ENCODE measurements at places on chromosomes 2 and 18. TPM values are rescaled to one million over a fixed set of nuclear protein-coding genes. Genes with fewer than 3 reads are reported as not detected.
A peak's percentile ranks its signal among the peaks of the same experiment; 100 is the strongest.

Gene SRBD1
- polyA plus RNA-seq, result 20.6 TPM

Gene TBC1D8
- 41.0 TPM for polyA plus RNA-seq

DNA sequence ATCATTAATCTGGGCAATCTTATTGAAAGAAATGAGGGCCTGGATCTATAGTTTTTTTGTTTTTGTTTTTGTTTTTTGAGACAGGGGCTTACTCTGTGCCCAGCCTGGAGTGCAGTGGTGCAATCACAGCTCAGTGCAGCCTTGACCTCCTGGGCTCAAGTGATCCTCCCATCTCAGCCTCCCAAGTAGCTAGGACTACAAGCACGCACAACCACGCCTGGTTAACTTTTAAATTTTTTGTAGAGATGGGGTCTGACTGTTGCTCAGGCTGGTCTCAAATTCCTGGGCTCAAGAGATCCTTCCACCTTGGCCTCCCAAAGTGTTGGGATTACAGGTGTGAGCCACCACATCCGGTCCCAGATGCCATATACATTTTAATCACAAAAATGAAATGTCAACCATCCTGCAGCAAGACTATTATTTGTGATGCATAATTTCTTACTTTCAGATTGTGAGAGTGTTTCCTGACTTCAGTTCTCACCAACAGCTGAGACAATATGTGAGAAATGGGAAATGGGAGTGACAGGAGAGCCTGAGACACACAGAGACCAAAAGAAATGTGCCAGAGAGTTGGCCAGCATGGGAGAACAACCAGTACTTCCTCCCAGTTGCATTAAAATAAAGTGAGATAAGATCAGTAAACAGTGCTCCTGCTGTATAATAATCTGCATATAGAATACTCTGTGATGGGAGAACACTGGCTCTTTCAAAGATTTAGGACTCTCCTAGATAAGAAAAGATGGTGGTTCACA lies 87.6 kb downstream of the METTL8 start:
- no peak for DNase-seq

- no peak for DNase-seq
Measured at GRCh38 chr2:66565291-66565690, 130.4 kb downstream of the MEIS1 start.

GRCh38 chr2:202133909-202134265 lies 60.8 kb downstream of the KIAA2012 start:
- no peak for DNase-seq

DNA sequence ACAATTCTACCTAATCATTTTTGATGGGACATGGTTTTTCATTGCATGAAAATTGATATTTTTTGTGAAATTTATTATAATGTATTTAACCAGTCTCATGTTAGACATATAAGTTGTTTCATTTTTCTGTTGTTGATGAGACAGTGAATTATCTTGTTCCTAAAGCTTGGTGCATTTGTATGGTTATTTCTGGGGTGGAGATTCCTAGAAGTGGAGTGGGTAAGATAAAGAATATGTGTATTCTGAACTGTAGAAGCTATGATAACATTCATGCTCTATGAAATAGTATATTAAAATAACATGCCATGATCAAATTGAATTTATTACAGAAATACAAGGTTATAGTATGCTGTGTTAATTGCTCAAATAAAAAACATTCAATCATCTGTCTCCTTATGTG lies 69.2 kb downstream of the BOLA3 start:
- no peak for DNase-seq

DNA sequence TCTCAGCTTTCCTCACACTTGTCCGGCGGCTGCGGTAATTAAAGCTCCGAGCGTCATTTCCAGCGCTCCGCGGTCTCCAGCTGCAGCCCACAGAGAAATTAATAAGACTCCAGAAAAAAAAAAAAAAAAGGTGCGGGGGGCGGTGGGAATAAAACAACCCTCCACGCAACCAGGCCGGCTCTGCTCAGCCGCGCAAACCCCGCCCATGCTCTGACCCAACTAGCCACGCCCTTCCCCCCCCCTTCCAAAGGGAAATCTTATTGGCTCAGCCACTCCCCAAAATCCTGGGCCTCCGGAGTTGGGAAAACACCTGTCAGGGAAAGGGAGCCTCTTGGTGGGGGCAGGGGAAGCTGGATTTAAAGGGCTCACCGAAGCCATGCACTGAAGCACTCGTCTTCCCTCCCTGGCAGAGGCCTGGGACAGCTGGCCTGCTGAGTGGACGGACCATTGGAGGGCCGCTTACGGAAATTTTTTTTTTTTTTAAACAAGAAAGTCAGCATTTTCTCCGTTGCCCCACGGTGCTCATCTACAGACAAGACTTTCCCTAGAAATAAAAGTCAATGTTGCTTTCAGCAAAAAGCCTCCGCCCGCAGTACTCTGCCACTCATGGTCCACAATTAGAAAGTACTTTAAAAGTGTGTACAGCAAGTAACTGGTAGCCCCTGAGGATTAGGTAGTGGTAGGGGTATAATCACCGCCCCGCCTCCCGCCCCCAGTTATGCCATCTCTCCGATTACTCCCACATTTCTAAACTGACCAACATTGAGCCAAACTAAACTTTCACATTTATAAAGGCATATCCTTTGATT lies 674 bp upstream of the ERBB4 start:
- DNase-seq, result peak; percentile 58

Gene PROKR1
- 0.40 TPM for polyA plus RNA-seq

- no peak for DNase-seq
Measured at GRCh38 chr18:58064406-58064998, 20.5 kb downstream of the NEDD4L start.

DNA sequence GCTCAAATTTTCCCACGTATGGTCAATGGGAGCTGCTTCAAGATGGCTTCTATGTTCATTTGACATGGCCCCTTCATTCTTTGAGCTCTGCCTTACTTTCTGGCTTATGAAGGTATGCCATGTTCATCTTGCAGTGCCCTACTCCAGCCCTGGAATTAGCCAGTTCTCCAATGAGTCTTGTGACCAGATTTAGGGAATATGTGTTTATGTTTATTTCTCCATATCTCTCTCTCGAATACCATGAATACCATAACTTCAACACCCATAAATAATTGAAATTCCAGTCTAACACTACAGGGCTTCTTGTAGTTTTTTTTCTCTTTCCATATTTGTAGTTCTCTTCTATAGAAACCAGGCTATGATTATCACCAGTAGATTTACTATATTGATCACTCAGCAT lies 39.7 kb downstream of the EPB41L5 start:
- no peak for DNase-seq

Gene C2orf81
- 8.5 TPM for polyA plus RNA-seq

DNA sequence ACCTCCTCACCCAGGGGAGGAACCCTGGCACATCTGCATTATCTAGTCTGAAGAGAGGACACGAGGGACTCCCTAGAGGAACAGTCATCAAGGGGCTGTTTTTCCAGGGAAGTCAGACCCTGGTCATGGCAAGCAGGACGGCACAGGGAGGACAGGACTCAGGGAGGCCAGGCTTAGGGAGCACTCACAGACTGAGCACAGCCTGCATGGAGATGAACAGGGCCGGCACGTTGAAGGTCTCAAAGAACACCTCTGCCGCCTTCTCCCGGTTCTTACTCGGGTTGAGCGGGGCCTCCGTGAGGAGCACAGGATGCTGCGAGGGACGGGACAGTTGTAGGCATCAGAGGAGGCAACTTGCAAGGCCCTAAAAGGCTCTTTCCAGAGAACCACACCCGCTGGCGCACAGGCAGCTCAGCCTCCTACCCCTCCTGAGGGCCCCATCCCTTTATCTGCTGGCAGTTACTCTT lies 5.1 kb downstream of the ACTR1B start:
- DNase-seq, result no peak

DNA sequence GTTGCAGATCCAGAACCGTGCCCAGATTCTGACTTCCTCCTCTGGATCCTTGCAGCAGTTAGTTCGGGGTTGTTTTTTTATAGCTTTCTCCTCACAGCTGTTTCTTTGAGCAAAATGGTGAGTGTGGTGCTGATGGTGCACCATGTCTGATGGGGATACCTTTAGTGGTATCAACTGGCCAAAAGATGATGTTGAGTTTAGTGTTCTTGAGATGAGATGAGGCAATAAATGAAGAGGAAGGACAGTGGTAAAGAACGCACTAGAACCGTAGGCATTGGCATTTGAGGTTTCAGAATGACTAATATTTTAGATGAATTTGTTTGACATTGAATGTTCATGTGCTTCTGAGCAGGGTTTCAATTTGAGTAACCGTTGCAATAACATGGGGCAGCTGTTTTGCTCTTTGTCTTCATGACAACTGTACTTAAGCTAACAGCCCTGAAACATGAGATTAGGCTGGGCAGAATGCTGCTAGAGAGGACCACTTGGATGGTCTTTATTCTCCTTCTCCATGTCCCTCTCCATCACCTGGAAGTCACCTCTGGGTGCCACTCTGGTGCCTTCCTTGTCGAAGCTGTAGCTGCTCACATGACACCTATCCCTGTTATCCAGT lies 3.9 kb downstream of the CTLA4 start:
- DNase-seq, result no peak

Gene SPP2
- polyA plus RNA-seq, result not detected

DNA sequence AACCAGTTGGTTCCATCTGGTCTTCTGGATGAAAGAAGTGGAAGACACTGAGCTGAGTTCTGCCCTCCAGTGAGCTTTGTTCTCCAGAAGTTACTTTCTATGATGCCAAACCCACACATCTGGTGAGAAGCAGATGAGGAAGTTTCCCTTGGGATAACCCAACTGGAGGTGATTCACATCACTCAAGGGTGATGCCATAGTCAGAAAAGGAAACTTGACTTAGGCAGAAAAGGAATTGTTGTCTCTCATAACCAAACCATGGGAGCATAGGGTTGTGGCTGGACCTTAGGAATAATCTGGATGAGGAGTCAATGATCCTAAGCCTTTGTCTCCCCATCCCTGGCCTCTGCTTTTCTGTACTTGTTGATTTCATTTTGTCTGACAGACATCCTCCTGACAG lies 43.7 kb downstream of the CDC42EP3 start:
- no peak for DNase-seq

Gene UCN
- 0.62 TPM for polyA plus RNA-seq

DNA sequence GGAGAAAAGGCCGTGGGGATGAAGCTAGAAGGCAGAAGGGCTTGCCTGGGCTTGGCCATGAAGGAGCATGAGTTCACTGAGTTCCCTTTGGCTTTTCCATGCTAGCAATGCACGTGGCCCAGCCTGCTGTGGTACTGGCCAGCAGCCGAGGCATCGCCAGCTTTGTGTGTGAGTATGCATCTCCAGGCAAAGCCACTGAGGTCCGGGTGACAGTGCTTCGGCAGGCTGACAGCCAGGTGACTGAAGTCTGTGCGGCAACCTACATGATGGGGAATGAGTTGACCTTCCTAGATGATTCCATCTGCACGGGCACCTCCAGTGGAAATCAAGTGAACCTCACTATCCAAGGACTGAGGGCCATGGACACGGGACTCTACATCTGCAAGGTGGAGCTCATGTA lies 2.9 kb downstream of the CTLA4 start:
- DNase-seq, result no peak

DNA sequence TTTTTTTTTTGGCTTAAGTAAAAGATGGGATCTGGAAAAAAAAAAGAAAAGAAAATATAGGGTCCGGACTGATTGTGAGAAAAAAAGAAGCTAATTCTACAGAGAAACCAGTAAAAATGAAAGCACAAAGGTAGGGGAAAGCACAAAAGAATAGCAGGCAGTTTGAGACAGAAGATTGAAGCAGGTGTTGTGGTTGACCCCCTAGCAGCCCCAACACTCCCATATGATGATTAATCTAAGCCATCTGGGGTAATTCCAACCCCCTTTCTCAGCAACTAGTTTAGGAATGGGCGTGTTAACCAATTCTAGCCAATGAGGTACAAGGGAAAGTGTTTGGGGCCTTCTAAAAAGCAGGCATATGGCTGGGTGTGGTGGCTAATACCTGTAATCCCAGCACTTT lies 77.0 kb downstream of the MBD2 start:
- DNase-seq, result no peak

Gene REG3G
- 0.14 TPM for polyA plus RNA-seq

GRCh38 chr2:100614455-100615000 lies 51.7 kb downstream of the PDCL3 start:
- DNase-seq, result no peak

- peak; percentile 19 for DNase-seq
Measured at GRCh38 chr18:75810516-75810915, 383.0 kb upstream of the SMIM21 start.

Gene FAM110C
- 12.1 TPM for polyA plus RNA-seq

Gene ACADL
- polyA plus RNA-seq, result 14.4 TPM

- no peak for DNase-seq
Measured at GRCh38 chr2:233686928-233687327, 5.2 kb downstream of the UGT1A7 start.

DNA sequence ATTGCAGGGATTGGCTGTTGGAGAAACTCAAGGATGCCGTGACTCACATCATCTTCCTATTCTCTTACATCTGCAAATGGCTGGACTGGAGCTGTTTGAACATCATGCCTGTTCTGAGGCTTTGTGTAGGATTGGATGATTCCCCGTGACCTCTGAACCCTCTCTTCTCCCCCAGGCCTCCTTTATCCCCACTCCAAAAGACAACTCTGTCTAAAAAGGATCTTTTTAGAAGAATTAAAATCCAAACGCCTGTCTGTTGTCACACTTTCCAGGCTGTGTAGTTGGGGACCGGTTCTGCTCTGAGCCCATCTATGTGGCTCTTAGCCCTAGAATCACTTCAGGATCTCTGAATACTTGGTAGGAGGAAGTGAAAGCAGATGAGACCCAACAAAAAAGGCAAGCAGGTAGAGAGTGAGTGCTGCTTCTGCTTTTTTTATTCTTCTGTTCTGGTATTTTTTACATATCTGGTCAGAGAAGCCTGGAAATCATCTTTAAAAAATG lies 565 bp downstream of the SP140 start:
- DNase-seq, result no peak

Gene RIT2
- 0.10 TPM for polyA plus RNA-seq

DNA sequence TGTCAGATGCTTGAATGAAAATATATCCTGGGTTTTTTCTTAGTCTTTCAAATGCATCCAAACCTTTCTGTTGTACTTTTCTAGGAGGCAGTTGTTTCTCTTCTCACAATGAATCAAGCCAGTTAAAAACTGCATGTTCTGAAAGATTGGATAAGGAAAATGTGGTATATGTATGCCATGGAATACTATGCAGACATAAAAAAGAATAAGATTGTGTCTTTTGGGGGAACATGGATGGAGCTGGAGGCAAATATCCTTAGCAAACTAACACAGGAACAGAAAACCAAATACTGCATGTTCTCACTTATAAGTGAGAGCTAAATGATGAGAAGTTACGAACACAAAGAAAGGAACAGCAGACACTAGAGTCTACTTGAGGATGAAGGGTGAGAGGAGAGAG lies 51.7 kb upstream of the MAPK4 start:
- no peak for DNase-seq

DNA sequence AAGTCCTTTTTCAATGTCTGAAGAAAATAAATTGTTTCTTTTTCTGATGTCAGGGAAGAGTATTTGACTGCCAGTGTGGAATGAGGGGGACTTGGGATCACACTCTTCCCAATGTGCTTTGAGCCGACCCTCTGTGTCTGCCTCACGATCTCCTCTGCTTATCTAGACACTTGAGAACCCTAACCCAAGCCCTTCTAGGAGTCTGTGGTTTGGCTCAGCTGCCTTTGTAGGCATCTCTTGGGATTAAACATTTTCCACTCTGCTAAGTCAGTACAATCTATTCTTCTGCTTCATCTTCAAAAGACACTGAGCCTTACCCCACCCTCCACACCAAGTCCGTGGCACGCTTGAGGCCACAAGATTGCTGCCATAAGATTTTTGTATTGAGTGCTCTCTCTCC lies 19.4 kb downstream of the FAM110C start:
- DNase-seq, result no peak

Measured in renal pelvis (tissue), 12 donors.